ENCODE measurements at places on chromosomes 3 and 15. TPM values are rescaled to one million over a fixed set of nuclear protein-coding genes. Genes with fewer than 3 reads are reported as not detected.

The TUSC7 gene
- not detected for total RNA-seq

The GNAT1 gene
- total RNA-seq: not detected

The B3GNT5 gene
- total RNA-seq: 106 TPM

The ARMC8 gene
- total RNA-seq: 40.7 TPM

The SI gene
- 53.2 TPM for total RNA-seq

The NDN gene
- total RNA-seq: 14.7 TPM

DNA sequence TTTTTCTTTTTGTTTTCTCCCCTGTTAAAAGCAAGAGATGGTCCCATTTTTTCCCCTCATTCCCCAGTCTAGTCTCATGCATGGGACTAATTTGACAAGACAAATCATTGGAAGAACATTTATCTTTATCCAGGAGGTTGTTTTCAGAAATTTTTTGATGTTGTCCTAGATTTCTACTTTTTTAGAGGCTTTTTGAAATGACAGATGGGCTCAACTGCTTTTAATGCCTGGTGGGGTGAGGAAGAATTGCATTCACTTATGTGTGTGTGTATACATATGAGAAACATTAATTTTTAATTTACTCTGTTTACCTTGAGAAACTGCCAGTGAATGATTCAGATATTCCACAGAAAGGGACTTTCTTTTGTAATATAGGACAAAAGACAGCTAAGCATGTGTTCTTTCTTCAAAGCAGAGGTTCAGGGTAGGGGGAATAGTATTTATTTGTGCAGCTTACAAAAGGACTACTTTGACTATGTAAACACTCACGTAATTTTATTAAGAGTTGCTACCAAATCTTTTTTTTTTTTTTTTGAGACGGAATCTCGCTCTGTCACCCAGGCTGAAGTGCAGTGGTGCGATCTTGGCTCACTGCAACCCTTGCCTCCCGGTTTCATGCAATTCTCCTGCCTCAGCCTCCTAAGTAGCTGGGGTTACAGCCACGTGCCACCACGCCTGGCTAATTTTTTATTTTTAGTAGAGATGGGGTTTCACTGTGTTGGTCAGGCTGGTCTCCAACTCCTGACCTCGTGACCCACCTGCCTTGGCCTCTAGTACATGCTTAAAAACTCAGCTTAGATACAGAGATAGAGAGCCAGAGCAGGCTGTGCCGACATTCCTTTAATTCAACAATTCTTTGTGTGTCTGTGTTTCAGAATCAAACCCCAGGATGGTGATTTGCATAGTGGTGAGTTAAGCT lies 130.1 kb upstream of the RARB start:
- no peak for DNase-seq

GRCh38 chr15:61655881-61656280 lies 404.4 kb downstream of the VPS13C start:
- no peak for DNase-seq

- DNase-seq: no peak
These were observed 398.0 kb downstream of the OTOL1 start for GRCh38 chr3:161894657-161895056.

DNA sequence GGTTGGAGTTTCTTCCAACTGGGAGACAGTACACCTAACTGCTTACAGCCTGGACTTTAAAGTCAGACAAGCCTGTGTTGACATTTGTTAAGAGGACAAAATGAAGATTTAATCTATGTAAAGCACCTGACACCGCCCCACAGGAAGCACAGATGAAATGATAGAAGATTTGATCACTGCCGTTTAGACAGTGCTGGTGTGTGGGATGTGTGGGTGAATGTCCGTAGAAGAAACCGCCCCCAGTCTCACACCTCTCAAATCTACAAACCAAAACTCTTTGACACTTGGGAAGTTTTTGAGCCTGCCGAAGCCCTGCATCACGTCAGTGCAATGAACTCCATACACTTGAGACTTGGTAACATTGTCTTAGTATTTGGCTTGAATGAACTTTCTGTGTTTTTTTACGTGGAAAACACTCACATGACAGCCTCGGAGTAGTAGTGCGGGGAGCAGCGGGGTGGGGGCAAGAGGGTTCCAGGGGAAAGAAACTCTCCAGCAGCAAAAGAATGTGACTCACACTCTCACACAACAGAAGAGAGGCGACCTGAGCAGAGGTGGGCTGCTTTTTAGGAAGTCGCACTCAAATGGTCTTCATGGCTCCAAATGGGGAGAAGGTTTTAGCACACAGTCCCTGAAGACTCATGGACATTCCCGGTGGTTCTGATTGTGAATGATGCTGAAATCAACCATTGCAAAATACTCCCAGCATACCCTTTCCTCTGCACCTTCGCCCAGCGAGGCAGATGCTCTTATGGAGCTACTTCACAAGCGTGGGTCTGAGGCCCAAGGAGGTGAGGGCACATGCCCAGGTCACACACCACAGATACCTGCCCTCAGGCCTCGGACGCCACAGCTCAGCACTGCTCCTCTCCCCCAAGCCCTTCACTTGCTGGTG lies 79.2 kb downstream of the SRGAP3 start:
- DNase-seq: no peak

- no peak for DNase-seq
These were observed 5.7 kb downstream of the DNAH12 start for GRCh38 chr3:57538465-57538864.

DNA sequence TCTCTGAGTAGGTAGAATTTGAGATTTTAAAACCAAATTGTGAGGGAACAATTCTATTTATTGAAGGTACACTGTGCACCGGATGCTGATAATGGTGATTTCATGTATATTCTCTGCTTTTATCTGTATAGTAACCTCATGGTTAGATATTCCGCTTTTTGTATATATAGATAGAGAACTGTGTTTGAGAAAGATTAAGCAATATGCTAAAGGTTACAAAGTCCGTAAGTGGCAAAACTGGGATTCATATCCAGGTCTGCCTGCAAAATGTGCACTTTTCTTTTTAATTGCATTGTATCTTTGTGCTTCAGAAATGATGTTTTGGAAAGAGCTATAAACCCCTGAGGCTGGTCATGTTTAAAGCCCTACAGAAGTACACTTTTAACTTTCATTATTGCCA lies 635.4 kb upstream of the NECTIN3 start:
- no peak for DNase-seq

DNA sequence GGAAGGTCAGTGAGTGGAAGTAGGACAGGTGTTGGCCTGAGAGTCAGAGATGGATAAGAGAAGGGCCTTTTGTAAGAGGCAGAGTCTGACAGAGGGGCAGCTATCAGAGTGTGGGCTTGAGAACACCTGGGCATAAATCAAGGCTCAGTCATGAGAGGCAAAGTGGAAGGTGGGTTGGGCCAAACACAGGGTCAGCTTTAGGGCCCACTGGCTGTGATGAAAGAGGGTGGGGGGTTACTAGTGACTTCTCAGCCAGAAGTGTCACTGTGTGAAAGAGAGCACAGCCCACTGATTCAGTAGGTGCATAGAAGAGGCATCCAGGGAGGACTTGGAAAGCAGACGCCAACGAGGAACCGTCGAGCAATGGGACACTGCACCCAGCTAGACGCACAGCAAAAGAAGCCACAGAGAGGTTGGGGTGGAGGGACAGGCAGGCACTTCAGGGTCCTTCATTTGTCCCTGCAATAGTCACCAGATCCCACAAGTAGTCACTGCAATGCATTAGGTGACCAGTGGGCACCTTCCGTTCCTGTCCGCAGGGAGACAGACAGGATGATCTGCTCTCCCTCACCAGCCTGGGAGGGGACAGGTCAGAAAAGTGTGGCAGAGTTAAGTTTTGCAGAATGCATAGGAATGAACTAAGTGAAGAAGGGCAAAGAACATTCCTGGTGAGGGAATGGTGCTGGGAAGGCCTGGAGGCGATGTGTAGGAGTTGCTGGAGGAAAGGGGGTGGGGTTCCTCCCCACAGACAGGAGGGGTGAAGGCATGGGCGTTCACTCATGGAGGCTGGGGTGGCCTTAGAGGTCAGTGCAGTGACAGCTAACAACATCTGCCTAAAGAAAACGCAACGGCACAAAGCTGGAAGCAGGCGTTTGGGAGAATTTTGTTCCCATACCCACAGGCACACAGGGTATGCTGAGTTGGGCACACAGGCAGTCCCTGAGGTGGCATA lies 36.3 kb downstream of the MESD start:
- no peak for DNase-seq

GRCh38 chr3:105775368-105775767 lies 93.4 kb downstream of the CBLB start:
- no peak for DNase-seq

DNA sequence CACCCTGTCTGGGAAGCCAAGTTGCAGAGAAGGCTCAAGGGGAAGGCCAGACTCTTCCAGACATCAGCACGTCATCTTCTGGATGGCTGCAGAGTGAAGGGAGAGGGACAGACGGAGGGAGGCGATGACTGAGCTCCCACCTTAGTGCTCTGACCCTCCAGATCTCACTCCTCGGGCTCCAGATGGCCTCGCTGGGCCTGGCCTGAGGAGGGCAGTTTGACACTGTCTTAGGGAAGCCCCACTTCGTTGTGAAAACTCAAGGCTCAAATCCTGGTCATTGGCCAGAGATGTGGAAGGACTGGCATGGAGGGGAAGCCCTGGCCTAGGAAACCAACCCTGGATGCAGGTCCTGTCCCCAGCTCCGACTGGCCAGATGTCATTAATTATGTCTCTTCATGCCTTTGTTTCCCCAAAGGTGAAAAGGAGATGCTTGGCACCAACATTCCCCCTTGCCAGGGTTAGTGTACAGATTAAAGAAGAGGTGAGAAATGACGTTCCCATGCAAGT lies 70.4 kb downstream of the ADCY5 start:
- DNase-seq: no peak

- DNase-seq: no peak
These were observed 29.0 kb downstream of the ABHD6 start for GRCh38 chr3:58266577-58266976.
